Cerebellar nuclear complex (tissue), 1 donor: ENCODE measurements at places on chromosomes 12 and 14.

GRCh38 chr12:86435053-86435452 is 178.9 kb upstream of the MGAT4C start:
- no peak for DNase-seq

DNA sequence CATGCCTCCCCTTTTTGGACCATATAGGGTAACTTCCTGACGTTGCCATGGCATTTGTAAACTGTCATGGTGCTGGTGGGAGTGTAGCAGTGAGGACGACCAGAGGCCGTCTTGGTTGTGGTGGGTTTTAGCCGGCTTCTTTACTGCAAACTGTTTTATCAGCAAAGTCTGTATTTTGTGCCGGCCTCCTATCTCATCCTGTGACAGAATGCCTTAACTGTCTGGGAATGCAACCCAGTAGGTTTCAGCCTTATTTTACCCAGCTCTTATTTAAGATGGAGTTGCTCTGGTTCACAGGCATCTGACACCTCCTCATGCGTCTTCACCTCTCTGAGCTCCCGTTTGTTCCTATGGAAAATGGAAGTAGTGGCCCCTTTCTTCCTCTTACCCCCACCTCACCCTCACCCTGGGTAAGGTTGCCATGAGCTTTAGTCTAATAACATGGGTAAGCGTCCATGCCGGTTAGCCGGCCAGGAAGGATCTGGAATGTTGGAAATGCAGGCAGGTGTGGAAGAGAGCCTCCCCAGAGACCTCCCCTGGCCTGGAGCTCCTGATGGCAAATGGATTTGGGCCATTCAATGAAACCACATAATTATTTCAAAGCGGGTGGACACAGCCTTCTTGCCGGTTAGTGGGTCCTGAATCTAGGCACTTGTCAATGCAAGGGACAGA is 18.6 kb downstream of the HHIPL1 start:
- no peak for DNase-seq

DNA sequence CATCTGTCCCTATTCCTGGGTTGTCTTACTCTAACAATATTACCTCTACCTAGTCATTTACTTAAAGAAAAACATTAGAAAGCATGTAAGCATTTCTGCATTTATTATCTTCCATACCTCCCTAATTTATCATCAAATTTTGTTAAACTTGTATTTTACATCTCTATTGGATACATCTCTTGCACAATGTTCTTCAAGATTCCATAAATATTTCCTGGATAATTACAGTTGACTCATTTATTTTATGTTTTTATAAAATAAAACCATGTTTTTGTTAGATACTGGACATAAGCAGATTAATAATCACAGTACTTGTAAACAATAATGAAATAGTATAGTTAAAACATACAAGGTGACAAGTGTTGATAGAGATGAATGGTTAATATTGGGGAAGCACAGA is 209.0 kb downstream of the TMTC3 start:
- DNase-seq: no peak

- DNase-seq: no peak
Observed at GRCh38 chr12:45282411-45282810, 66.5 kb downstream of the ANO6 start.

GRCh38 chr14:30638926-30639325 is 16.8 kb downstream of the SCFD1 start:
- no peak for DNase-seq

GRCh38 chr12:111780615-111781014 is 13.9 kb downstream of the ALDH2 start:
- no peak for DNase-seq

- no peak for DNase-seq
Observed at GRCh38 chr14:101335061-101335661, 226.1 kb upstream of the DIO3 start.

DNA sequence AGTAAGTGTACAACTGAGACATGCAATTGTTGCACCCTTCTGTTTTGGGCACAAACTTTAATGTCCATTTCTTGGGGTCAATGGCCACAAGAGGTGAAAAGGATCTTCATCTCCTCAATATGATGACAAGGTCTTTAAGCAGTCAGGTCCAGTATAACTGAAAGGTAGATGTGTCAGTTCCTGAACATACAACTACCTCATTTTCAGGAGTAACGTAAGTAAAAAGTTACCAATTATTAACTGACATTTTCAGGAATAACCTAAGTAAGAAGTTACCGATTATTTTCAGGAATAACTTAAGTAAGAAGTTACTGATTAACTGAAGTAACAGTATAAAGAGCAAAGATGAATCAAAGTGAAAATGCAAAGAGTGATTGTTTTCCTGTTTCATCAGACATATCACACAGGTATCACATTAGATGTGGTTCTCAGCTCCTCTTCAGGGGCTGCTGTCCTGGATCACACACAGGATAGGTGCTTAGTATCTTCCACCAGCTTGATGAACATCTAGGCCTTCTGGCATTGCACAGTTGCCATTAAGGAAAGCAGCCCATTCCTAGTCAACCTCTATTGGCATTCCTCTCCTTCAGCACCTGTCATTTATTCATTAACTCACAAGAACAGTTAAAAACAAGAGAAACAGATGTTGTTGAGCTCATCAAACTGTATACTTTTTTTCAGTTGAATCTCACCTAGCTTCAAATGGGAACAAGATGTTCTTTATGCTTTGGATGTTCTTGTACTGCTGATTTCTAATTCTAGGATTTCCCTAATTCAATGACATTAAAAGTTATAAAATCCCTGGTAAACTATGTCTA is 200.0 kb downstream of the FOXG1 start:
- no peak for DNase-seq
